ENCODE measurements at places on chromosomes 1 and 21. TPM values are rescaled to one million over a fixed set of nuclear protein-coding genes. Genes with fewer than 3 reads are reported as not detected.

Gene DCDC2B
- total RNA-seq, result not detected

Gene CHIA
- total RNA-seq, result not detected

Gene SH2D5
- 0.71 TPM for total RNA-seq

Gene ARHGAP29
- total RNA-seq, result 18.1 TPM

Gene VHLL
- not detected for total RNA-seq

Gene RNU1-3
- total RNA-seq, result under 0.01 TPM

Gene OR10K2
- not detected for total RNA-seq

Gene SPATA46
- not detected for total RNA-seq

Gene ATP1B1
- total RNA-seq, result 16.1 TPM

Gene LRRC3
- not detected for total RNA-seq

Gene CTSS
- total RNA-seq, result 6.1 TPM

Gene PLCH2
- total RNA-seq, result 0.06 TPM

Gene KRTAP12-2
- not detected for total RNA-seq

Gene TNFSF18
- 0.90 TPM for total RNA-seq

Gene OR2L3
- not detected for total RNA-seq

Gene RHD
- total RNA-seq, result not detected

Gene EFHD2
- total RNA-seq, result 76.5 TPM

Gene OR14I1
- total RNA-seq, result not detected

Gene KLHDC7A
- total RNA-seq, result not detected

Gene REG4
- not detected for total RNA-seq

Gene MASP2
- not detected for total RNA-seq

Gene AK4
- total RNA-seq, result 53.5 TPM

Gene TSSK3
- total RNA-seq, result 0.40 TPM

Gene ADIPOR1
- total RNA-seq, result 95.3 TPM

Gene PIK3R3
- total RNA-seq, result 13.4 TPM

Gene GLUL
- total RNA-seq, result 314 TPM

Gene ETV3L
- total RNA-seq, result not detected

Gene GJA8
- total RNA-seq, result not detected

Gene ERRFI1
- total RNA-seq, result 316 TPM

Gene UBASH3A
- not detected for total RNA-seq

Measured in LHCN-M2 (cell line).